ENCODE measurements at places on chromosomes 1 and 21. TPM values are rescaled to one million over a fixed set of nuclear protein-coding genes. Genes with fewer than 3 reads are reported as not detected.

Gene KCNK1
- 11.2 TPM for total RNA-seq

Gene HES3
- not detected for total RNA-seq

Gene LRRC38
- total RNA-seq: not detected

Gene S100A7A
- total RNA-seq: not detected

Gene FCGR2B
- not detected for total RNA-seq

Gene TTC34
- total RNA-seq: under 0.01 TPM
